ENCODE measurements at places on chromosomes 4 and X.

DNA sequence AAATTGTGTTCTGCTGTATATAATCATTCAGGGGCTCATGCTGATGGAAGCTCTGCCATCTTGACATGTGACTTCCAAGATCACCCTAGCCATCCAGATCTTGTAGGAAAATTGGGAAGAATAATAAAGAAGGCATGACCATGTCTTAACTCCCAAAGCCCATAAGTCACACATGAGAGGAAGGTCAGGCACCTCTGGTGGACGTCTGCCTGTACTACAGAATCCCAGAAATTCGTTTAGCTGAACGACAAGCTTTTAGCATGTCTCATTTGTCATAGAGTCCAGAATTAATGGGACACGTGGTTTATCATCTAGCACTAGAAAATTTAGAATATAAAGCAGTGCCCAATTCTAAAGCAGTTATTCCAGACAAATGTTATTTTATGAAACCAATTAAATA, 212.7 kb downstream of the CENPC start:
- no peak for DNase-seq

GRCh38 chrX:118965395-118965794, 9.0 kb upstream of the LONRF3 start:
- DNase-seq = no peak

GRCh38 chr4:89438102-89438831, 130.7 kb upstream of the GPRIN3 start:
- no peak for DNase-seq

DNA sequence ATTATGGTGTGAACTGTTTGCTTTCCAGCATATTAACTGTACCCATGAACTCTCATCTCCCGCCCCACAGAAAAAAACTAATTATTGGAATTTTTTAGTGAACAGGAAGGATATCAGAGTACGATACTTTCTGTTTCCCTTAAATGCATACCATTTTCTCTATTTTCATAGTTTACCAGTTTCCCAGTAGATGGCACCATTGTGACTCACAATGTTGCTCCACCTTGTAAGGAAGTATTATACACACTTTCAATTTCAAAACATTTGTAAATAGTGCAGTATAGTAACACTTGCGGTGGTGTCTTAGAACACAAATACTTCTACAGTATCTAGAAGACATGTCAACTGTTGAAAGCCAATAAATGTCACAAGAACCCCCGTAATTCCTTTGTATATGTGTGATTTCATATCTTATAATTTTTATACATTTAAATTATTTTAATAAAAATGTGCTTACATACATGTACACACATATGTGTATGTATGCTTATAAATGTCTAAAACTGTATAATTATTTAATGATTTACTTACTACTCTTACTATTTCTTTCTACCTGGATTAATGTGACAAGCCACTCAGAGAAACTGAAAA, 167.3 kb downstream of the SLIT2 start:
- no peak for DNase-seq

DNA sequence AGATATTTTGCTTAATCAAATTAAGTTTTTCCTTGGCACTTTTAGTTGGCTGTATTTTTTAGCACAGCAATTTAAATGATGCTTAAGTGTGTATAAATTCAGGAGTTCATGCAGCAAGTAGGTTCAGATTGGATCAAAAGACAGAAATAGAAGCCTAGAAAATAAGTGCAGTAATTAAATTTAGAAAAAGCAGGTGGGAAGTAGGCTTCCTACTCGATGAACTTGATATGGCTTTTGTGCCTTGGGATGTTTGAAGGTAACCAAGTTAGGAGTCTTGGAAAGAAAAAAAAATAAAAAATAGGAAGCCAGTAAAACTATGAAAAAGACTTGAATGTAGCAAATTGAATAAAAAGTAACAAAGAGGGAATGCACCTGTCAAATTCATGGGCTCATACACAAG, 372.3 kb downstream of the SPOCK3 start:
- DNase-seq = no peak

DNA sequence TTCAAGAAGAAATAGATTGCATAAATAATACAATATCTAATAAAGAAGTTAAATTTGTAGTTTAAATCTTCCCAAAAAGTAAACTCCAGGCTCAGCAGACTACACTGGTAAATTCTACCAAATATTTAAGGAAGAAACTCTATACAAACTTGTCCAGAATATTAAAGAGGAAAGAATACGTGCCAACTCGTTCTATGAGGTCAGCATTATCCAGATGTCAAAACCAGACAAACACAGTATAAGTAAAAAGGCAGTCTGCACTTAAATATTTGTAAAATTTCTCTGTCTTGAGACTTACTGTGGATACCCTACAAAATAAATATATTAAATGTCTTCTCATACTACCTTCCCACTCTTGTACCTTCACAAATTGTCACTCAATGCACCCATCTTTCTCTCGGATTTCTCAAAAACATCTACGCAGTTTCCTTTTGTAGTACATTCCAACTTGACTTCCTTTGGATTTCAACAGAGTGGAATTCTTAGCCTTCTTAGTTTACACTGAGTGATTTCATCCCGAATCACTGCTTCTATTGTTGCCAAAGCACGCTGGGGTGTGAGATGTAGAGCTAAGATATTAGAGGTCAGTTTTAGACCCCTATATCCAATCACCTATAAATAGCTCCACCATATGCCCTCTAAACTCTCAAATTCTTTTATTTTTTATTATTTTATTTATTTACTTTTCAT, 71.6 kb upstream of the MAB21L2 start:
- DNase-seq = no peak

DNA sequence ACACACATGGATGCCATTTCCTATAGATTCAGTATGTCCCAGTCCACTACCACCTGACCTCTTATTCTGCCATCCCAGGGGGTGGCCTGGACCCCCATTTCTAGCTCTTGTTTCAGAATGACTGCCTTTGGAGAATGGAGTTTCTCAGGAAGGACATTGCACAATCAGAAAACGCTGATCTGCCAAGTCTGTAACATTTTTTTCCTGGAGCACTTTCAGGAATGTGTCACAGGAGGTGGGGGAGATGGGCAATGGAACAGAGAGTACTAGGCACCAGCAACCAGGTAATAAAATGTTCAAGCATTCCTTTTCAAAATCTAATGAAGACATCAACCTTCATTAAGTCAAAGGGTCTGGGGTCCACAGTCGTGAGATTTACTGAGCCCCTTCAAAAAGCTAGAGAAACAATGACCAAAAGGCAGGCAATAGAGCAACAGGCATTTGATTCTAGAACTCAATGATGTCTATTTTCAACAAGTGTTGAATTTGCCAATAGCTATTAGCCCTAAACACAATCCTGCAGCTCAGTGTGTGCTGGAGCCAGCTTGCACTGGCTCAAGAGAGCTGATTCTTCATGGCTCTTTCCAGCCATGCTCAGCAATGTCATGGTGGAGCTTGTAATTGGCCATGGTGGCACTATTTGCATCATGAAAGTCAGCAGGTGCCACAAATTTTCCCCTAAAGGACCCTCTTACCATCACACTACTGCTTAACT, 87.1 kb downstream of the KDR start:
- no peak for DNase-seq

GRCh38 chr4:112520598-112521122, 4.7 kb upstream of the NEUROG2 start:
- DNase-seq = no peak

DNA sequence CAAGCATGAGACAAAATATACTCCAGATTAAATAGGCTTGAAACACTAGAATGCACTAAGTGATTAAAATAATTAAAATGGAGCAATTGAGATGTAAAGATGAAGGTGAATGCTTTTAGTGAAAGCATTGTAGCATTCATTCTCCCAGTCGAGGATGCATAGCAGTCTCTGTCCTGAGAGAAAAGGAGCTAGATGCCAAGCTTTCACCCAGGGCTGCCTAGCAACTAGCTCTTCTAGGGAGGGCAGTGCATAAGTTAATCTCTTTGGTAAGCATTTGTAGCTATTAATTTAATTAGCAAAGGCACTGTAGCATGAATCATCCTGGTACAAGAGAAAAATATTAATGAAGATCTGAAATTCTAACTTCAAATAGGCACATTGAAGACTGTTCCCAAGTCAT, 1014.8 kb downstream of the C4orf33 start:
- no peak for DNase-seq

GRCh38 chr4:173403051-173403450, 4.1 kb upstream of the SCRG1 start:
- no peak for DNase-seq
